AG04450 (cell line): ENCODE measurements at places on chromosomes 6 and 20.

DNA sequence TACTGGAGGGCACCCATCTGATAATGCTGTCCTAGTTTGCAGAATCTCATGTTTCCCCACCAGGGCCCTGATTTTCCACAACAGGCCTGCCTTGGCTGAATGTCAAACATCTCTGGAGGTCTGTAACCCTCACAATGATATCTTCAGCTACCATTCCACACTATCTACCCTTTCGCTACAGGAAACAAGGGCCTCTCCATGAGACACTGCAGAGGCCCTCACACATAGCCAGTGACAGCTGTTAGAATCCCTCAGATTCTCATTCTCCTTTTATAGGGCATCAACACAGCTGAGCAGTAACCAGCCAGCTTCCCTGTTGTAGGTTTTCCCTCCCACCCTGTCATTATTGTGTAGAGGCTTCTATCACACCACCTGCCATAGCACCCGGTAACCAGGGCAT is 29.6 kb upstream of the MICB start:
- no peak for DNase-seq

GRCh38 chr6:104796031-104796785 is 63.5 kb downstream of the HACE1 start:
- no peak for DNase-seq

DNA sequence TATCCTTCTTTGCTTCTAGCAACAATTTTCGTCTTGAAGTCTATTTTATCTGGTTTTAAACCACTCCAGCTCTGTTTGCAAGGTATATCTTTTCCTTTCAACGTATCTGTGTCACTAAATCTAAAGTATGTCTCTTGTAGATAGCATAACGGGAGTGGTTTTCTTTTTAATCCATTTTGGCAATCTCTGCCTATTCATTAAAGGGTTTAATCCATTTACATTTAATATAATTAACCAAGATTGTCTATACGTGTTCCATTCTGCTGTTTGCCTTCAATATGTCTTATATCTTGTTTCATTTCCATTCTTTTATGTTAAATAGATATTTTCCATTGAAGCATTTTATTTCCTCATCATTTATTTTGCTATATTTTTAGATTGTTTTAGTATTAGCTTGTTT is 587.9 kb downstream of the C6orf118 start:
- no peak for DNase-seq

DNA sequence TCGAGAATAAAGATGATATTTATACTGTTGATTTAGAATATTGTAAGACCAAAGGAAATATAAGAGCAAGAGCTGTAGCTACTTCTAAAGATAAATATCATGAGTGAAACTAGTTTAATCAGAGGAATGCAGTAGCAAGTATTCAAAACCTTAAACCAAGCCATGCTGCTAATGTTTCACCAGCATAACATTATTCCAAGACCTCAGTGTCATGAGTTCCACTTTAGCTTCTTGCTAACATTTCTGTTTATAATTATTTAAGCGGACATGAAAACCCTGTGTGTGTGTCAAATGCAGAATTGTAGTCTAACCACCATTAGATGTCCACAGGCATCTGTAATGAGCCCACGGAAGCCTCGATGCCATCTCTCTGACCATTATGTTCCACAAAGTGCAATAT is 752.6 kb upstream of the MARCKS start:
- no peak for DNase-seq

DNA sequence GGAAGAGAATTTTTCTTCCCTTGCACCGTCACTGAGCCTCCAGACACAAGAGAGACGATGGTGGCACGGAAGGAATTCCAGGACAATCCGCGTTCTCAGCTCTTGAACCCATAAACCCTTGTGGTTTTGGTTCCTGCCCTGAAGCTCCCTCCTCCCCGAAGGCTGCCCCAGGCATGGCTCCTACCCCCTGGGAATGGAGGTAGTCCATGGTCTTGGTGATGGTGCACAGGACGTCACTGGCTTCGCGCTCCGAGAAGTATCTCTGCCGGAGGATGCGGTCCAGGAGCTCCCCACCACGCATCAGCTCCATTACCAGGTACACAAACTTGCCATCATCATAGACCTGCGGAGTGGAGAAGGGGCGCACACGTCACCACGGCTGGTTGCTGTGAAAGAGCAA is 47.5 kb upstream of the MPC1 start:
- DNase-seq: no peak
